ENCODE measurements at places on chromosomes 2 and 18.

GRCh38 chr18:62828091-62828640 is 112.8 kb downstream of the PHLPP1 start:
- no peak for DNase-seq

GRCh38 chr2:207970826-207971180 is 54.5 kb downstream of the PLEKHM3 start:
- DNase-seq, result no peak

DNA sequence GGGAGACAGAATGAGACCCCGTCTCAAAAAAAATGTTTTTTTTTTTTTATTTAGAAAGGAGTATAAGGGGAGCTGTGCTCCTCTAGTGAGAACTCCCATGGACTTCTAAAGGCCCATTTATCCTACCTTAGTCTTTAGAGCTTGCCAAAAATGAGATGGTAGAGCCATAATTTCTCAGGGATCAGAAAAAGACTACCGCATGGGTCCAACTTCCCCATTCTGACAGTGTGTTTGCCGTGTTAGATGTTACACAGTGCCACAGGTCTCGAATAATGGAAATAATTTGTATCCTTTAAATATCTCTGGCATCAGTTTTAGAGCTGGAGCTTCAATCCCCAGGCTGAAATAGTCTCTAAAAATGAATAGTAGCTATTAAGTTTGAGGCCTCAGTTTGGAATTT is 6.0 kb upstream of the SLC39A10 start:
- DNase-seq, result no peak

DNA sequence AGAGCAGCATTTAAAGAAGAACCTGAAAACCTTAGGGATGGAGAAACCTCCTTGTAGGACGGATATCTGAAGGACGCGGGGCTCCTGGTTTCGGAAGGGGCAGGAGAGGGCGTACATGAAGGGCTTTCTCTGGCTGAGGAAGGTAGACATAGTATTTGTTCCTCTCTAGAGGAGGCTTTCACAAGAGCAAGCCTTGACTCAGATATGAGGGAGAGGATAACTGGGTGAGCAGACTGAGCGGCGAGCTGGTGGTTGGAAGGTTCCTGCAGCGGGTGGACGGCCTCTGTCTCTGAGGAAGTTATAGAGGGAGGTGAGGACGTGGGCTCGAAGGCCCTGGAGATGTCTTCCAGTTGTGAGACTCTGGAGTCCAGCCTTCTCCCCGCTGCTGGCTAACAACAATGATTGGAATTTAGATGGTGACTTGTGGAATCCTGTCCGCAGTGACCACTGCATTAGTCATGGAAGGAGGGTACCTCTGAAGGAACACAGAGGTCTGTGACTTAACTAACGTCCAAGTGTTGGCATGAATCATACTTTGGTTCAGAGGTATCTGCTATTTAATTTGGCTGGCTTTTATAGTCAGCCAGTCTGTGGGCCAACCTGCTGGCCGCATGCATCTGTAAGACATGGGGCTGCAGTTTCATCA is 80.9 kb downstream of the ASAP2 start:
- no peak for DNase-seq

GRCh38 chr2:168448980-168449379 is 7.1 kb upstream of the CERS6 start:
- no peak for DNase-seq

DNA sequence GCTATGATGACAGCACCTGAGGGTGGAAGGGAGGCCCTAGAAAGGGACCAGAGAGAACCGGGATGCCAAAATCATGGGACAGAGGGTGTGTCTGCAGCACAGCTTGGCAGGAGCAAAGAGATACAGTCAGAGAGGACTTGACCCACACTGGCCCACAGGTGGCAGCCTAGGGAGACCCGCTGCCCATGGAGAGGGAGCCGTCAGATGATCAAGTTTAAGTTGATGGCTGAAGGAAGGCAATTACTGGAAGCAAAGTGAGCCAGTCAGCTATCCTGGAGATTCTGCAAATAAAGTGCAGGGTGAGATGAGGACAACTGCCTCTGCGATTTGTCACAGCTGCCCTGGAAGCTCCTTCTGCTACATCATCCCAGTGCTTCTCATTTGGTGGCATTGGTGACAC is 74.0 kb downstream of the CMPK2 start:
- DNase-seq, result no peak

GRCh38 chr2:133158024-133158423 is 410.2 kb downstream of the NCKAP5 start:
- no peak for DNase-seq

- no peak for DNase-seq
These were observed 158.6 kb downstream of the AQP4 start for GRCh38 chr18:26706911-26707351.

GRCh38 chr2:71064110-71064611 is 4.3 kb upstream of the NAGK start:
- no peak for DNase-seq

DNA sequence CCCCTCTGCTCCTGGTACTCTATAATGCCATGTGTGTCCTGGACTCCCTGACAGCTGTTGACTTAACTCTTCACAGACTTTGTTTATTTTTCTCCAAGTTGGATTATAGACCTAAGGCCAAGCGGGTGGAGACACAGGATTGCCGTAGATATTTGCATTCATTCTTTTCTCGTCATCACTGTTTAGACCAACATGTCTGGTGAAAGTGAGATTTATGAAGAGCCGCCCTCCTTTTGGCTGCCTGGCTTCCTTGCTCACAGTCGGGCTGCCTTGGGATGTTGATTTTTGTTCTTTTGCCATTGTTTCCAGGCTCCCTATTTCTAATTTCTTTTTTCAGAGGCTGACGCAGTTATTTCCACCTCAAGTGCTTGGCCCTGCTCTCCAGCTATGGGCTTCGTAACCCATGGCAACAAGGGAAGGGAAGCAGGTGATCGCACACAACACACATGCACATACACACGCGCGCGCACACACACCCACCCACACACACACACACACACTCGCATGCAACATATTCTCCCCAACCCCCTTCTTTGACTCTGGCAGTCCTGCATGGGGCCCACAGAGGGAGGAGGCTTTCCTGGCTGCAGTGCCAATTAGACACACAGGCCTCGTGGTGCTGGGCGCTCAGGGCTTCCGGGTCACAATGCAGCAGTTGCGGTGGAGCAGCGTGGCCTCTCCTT is 296.5 kb downstream of the MTX2 start:
- no peak for DNase-seq

DNA sequence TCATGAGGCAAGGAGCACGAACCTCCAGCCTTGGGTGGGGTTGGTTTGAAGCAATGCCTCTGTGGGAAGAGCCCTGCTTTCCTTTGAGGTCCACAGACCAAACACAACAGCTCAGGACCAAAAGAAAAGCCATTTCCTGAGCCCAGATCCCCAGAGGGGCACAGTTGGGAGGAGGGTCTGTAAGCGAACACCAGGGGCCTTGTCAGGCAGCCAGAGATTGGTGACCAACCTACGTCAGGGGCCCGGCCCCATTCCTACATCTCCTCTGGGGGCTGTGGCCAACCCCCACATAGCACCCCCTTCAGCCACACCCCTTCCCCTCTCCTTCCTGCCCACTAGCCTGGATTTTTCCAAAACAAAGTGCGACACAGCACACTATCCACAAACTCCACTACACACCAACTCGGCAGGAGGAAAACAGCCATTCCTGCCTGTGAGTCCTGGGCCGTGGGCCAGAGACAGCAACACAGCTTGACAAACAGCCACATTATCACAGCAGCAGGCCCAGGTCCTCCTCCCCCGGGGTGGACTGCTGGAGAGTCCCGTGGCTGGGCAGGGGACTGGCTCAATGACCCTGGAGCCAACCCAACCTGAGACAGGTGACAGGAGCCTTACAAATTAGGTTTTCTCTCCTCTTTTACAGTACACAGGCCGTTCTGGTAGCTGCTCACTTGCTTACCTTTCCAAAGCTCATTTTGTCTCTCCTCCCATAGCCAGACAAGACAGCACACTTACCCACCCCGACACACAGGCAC is 98.8 kb downstream of the TNS1 start:
- DNase-seq, result no peak

GRCh38 chr2:43086451-43087221 is 139.8 kb downstream of the ZFP36L2 start:
- no peak for DNase-seq

DNA sequence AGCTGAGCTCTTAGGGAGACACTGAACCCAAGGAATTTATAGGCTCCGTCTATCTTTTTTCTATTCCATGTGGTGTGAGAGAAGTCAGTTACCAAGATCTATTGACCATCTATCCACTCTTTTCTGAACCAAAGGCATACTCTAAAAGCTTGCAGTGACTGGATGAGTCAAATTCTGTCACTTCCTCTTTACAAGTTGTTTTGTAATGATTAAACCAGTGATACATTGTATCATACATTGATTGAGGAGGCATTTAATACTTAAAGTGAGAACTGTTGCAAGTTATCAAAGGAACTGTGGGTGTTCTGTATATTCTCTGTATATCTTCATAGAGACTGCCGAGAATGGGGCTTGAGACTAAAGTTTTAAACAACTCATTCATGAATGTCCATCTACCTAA is 188.8 kb downstream of the CAMKMT start:
- no peak for DNase-seq

GRCh38 chr2:233449081-233449901 is 95.0 kb downstream of the DGKD start:
- DNase-seq, result no peak

DNA sequence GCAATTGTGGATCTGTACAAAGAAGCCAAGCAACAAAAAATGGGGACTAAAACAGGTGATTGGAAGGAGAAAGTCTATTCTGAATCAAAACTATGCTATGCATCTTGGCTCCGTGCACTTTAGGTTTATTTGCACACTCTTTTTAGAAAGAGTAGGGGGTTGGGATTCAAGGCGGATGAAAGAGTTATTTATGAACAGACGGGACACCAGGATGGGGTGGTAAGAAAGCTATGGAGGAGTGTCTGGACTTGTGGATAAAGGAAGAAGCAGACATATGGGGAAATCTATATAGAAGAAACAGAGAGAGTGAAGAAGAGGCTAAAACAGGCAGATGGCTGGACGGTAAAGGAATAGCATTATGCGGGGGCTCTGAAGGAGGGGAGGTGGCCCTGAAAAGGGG is 57.8 kb downstream of the TCF4 start:
- no peak for DNase-seq

GRCh38 chr18:53755914-53756609 is 468.4 kb downstream of the MBD2 start:
- no peak for DNase-seq

DNA sequence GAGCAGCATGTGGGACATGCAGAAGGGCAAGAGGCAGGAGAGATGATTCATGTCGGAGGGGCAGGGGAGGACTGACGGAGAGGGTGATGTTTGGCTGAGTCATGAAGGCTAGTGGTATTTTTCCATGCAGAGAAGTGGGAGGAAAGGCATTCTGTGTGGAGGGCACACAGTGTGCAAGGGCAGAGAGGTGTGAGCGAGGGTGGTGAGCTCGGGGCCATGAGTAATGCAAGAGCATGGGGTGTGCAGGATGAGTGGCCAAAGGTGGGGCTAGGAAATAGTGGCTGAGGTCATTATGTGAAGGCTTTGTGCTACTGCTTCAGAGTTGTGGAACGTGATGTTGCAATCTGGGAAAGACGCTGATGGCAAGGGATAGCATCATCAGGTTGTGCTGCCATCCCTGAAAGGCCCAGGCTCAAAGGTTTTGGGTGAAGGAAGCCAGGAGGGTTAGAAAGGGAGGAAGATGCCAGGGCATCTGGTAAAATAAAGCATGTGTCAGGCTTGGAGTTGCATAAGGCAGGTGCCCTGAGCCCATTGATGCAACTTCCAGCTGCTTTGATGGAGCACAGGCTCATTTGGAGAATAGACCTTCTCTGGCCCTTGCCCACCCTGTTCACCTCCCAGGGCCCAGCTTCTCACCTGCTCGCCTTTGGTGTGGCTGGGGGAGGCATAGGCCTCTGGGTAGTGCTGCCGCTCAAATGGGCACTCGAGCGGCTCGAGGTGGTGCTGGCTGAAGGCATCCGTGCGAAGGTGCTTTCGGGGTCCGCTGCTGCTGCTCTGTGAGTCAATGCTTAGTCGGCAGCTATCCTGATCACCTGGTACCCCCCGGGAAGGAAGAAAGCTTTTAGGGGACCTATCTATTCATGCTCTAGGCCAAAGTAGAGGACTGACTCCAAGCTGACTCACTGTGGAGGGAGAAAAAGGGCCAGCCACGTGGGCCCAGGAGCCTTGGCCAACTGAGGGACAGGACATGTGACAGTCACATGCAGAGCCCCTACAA is 37.5 kb downstream of the PAX8 start:
- peak; percentile 88 for DNase-seq

- peak; percentile 64 for DNase-seq
These were observed 168.2 kb downstream of the FAM210A start for GRCh38 chr18:13558124-13558523.

DNA sequence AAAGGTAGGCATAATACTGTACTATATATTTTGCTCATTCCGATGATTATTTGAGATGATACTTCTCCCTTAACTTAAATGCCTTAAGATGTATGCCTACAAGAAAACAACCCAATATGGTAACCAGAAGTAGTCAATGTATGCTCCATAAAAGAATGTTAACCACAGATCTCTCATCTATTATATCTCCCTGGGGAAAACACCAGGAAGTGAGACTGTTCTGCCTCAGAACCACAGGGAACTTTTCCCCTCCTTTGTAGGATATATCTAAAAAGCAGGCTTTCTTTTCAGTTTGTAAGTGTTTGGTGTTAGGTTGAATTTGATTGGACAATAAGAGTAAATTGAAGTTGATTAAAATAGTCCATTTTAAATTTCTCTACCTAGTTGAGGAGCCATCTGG is 1160.5 kb upstream of the NXPH2 start:
- DNase-seq, result no peak

DNA sequence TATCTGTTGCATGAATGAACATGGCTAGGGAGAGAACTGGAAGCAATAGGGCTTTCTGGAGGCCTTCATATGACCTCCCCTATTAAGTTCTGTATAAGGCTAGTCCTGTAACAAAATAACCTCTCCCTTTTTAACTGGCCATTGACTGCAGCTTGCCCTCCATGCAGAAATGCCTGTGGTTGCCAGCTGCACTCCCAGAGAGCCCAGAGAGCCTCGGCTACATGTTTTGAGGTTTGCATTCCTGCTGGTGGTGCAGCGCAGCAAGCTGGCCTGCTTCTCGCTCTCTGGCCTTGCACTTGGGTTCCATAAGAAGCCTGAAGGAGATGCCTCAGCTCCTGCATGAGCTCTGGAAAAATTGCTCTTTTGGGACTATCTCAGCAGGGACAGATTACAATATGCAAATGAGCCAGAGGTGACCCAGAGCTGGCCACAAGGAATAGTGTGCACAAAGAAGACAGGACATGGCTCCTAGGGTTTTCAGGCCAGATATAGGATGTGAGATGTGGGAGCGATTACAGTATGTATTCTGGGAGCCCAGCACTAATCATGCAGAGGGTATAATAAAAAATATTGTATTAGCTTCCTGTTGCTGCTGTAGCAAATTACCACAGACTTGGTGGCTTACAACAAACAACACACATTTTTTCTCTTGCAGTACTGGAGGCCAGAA is 186.7 kb downstream of the INSIG2 start:
- no peak for DNase-seq

GRCh38 chr18:46265196-46266156 is 161.3 kb downstream of the HAUS1 start:
- DNase-seq, result no peak
